NCI-H2081 treated with DMSO at 0.1 percent for 48 hours (cell line): ENCODE measurements at places on chromosomes 6 and 20.

DNA sequence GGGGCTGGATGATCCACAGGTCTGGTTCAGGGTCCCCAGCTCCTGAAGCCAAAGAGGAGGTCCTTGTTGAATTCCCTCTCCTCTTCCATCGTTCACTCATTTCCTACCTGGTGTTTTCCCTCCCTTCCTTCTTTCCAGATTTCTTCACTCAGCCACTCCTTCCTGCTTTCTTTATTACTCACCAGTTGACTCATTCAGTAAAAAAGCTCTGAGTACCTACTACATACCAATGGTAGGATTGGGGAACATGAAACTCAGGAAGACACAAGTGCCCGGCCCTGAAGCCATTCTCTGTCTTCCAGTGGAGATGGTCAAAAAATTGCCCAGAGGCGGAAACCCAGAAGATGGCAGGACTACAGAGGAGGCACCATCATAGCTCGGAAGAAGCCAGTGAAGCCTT lies 11.9 kb upstream of the NSFL1C start:
- DNase-seq: no peak

DNA sequence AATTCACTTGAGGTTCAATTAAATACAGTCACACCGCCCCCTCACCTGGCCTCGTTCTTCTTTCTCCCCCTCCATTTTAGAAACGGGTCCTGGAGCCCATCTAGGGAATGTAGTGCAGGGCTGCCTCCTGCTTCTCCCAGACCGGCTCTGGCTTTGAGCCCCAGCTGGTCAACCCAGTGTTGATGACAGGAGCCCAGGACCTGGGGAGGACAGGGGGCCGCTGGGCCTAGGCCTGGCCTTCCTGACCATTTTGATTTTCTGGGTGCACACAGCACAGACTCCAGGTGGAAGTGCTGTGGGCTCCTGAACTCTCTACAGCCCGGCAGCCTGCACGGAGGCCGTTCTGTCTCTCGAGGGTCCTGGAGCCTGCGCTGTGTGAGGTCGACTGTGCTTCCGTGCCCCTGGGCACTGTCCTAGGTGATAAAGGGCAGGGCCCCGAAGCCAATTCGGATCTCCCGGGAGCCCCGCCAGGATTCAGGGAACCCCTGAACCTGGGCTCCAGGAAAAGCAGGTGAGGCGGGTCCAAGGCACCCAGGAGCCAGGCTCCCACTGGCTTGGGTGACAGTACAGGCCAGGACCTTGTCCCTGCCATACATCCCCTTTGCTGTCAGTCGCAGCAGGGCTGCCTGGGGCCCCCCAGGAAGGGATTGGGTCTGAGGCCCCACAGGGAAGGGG lies 23.3 kb downstream of the NPEPL1 start:
- DNase-seq: no peak

GRCh38 chr6:3741477-3741871 lies 10.0 kb downstream of the PXDC1 start:
- no peak for DNase-seq

DNA sequence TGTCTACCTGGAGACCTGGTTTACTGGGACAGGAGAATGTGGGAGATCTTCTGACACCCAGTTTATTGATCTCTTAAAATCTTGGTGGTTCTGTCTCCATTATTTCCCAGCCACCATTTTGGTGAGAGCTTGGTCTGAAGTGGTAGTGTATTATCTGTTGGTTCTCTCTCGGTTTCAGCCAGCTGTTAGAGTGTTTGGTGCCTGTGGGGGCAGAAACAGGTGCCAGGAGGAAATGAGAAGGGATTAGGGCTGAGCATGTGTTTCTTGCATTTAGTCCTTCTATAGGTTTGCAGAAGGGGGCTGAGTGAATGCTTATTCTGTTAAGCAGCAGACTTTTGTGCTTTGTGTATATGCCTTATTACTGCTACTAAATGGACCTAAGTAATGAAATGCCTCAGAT lies 9.6 kb downstream of the JARID2 start:
- DNase-seq: no peak

- no peak for DNase-seq
Observed at GRCh38 chr20:62390317-62391164, 3.6 kb downstream of the RPS21 start.

DNA sequence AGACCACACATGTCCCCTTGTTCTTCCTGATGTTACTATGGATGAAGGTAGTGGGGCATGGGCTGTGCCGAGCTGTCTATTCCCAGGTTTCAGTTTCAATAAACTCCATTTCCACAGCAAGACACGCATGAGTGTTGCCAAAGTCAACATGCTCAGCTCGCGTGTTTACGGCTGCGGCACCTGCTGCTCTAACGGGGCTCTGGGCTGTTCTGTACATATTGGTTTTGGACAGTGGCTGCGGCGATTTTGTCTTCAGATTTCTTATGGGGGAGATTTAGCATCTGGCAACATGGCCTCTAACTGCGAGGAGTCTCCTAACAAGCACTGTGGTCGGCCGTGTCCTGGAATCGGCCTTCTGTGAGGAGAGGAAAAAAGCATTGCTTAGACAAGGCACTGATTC lies 58.6 kb downstream of the TMEM242 start:
- DNase-seq: peak; percentile 45

- DNase-seq: no peak
Observed at GRCh38 chr6:165562421-165563090, 100.5 kb downstream of the PDE10A start.

- no peak for DNase-seq
Observed at GRCh38 chr6:20712011-20712410, 177.8 kb downstream of the CDKAL1 start.

- DNase-seq: no peak
Observed at GRCh38 chr6:28543651-28544610, 18.2 kb downstream of the GPX5 start.

DNA sequence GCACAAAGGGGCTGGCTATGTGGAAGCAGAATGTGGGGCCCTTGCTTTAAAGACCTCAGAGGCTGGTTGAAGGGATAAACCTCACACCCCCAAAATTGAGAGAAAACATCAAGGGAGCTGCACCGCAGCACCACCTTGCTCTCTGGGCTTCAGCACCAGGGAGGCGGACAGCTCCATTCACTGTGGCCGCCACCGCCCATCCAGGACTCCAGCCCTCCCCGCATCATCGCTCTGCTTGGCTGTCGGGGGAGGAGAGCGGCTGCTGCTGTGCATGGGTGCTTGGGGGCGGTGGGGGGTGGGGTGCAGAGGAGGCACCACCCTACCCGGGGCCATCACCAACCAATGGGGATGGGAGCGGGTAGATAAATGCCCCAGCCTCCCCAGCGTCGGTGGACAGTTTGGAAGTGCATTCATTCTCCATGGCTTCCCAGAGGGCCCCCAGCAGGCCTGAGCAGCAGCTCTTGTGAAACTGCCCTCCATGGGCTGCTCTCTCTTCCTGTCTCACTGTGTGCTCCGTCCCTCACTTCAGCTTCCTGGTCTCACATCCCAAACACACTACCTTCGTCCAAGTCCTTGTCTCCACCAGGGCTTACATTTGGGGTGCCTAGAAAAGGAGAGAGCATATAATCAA lies 75.7 kb upstream of the BHLHE23 start:
- DNase-seq: no peak

- DNase-seq: no peak
Observed at GRCh38 chr6:107803957-107804356, 20.2 kb downstream of the SCML4 start.

DNA sequence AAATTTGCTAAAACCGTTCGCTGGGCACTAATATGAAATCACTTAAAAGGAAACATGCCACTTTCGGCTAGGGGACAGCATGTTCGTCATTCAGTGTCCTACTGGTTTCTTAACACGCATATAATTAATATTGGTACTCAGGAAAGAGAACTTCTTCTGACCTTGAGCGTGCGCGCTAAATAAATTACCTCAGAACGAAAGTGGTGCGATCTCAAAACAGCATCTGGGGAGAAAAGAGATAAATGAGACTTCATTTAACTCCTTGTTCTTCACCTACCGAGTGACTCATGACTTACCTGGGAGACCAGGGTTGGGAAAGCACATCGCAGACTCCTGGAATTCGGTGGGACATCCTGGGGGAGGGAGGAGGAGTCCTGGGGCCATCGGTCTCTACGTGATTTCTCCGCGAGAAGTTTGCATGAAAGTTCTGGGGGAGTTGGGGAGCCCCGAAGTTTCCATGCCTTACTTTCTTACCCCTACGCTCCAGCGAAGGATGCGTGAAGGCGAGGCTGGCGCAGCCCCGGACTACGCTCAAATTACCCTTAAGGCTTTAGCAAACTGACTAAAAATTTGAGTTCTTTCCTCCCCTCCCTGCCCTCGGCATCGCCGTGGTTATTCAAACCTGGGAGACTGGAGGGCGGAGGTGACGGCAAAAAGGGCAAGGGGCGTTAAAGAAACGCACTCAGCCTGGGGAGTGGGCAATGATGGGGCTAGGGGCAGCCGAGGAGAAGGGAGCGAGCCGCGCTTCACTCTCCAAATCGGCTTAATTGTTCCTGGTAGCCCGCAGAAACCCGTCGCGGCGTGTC lies 1.1 kb upstream of the BEND6 start:
- no peak for DNase-seq

DNA sequence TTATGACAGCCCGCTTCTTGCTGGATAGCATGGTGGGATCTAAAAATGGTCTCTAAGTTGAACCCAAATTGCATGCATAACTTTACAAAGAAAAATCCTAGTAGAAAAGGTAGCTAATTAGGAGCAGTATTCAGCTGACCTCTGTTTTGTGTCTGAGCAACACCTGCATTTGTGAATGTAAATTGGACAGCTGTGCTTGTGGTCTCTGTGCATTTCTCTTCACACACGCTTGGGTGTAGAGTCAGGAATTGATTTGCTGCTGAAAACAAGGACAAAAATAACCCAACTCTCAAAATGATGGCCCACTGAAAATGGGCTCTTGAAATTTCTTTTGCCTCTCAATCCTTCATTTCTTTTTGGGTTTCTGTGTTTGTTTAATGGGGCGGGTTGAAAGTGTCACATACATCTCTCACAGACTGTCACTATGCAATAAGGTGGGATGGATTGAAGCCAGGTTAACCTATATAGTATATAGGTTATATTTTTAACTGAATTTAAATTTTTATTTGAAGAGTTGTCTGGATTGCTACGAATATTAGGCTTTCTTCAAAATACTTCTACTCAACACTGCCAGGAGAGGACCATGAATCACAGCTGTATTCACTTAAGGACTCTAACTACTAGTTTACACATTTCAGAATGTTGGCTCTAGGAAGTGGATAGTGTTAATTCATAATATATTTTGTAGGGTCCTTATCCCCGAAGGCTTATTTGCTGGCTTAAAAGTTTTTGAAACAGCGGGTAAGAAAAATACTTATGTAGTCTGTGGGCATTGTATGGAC lies 46.5 kb downstream of the SOBP start:
- DNase-seq: no peak

- no peak for DNase-seq
Observed at GRCh38 chr6:48474136-48474535, 363.1 kb upstream of the PTCHD4 start.

GRCh38 chr6:2940010-2940850 lies 31.1 kb downstream of the SERPINB6 start:
- no peak for DNase-seq

GRCh38 chr20:4158466-4159050 lies 143.2 kb upstream of the RNF24 start:
- DNase-seq: no peak

- no peak for DNase-seq
Observed at GRCh38 chr6:165861226-165861625, 198.2 kb upstream of the PDE10A start.

GRCh38 chr6:137351890-137352289 lies 132.7 kb upstream of the IFNGR1 start:
- DNase-seq: no peak

GRCh38 chr20:59933849-59934585 lies 580 bp upstream of the SYCP2 start:
- DNase-seq: no peak

- DNase-seq: peak; percentile 34
Observed at GRCh38 chr6:37244430-37245310, 12.9 kb upstream of the TBC1D22B start.

- no peak for DNase-seq
Observed at GRCh38 chr6:15242503-15242902, 3.4 kb upstream of the JARID2 start.

DNA sequence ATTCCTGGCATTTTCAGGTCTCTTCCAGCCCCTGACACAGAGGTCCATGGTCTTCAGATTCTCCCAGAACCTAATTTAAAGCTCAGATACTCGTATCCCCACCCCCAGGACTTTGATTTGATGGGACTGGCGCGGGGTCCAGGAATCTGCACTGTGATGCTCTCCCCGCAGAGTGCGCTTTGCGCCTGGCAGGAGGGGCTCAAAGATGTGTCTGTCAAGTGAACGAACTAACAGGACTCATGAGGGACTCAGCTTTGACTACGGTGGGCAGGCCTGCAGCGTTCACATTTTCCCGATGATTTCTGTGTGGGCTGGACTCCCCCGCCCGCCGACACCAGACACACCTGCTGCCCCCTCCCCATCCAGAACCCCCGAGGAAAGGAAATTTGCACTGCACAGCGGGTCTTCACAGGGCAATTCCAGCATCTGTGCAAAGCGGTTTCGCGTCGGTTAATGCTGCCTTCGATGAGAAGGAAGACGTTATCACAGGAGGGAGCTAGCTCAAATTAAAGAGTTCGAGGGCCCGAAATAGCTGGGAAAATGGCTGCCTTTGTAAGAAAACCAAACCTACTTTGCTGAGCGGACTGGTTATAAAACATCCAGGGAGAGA lies 90.2 kb downstream of the ZDHHC14 start:
- no peak for DNase-seq

DNA sequence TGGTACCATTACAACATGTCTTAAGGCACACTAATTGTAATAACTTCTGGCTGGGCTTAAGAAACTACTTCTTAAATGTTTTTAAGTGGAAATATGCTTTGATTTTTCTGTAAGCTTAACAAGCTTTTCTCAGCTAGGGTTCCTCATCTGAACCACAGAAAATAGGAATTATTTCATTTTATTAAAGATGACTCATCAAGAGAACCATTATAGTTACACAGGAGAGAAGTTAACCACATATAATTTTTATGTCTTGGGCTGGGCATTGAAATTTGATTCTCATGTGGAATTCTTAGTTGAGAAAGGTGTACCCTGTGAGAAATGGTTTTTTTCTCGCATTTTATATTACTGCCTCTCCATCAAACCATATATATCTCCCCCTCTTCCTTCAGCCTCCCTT lies 75.1 kb downstream of the QKI start:
- no peak for DNase-seq

DNA sequence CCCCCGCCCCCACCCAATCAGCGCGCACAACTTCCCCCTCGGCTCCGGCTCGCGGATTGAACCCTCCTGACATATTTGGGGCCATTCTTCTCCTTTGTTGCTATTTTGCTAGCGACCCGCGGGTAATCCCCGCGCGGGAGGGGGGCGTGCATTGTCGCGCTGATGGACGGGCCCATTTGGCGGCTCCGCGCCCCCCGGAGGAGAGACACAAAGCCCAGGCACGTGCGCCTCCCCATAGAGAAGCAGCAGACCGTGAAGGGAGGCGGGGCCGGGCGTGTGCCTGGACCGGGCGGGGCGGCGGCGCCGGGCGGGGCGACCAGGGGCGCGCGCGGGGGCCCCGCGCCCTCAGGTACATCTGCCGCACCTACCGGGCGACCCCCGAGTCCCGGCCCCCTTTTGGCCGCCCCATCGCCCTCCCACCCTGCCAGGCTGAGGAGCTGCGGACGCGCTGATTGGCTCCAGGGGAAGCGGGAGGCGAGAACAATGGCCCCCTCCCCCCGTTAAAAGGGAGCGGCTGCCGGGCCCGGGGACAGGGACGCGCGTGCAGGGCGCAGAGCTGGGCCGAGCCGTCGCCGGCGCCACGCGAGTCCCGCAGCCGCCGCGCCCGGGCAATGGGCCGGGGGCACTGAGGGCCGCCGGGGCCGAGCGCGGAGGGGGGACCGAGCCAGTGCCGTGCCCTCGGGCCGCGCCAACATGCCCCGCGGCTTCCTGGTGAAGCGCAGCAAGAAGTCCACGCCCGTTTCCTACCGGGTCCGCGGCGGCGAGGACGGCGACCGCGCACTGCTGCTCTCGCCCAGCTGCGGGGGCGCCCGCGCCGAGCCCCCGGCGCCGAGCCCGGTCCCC lies at the start of gene INSM1:
Gene INSM1 (plus strand): TSS at position 530 of the 843 bp plus-strand sequence. CDS start 164 bp downstream, at position 694.
- peak; percentile 89 for DNase-seq
